ENCODE measurements at places on chromosomes 5 and 9. TPM values are rescaled to one million over a fixed set of nuclear protein-coding genes. Genes with fewer than 3 reads are reported as not detected.

CTXN3 gene
- total RNA-seq = not detected

MYOT gene
- total RNA-seq = not detected

GDA gene
- total RNA-seq = 14.6 TPM

DNA sequence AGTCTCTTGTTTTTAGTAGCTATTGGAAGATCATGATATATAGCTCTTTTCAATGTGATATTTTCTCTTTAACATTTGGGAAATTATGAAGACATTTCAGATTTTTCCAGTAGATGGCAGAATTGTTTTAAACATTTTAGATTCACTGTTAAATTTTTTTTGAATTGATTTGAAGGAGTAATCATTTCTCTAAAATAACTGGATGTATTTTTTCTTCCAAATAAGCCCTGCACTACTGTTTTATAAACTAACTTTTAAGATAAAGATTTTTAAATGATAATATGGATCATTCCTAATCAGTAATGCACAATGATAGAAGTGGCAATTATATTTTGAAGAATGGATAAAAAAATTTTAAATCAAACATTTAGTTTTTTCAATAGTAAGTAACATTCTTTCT lies 14.2 kb downstream of the NDUFAF2 start:
- DNase-seq = peak; percentile 49

DNA sequence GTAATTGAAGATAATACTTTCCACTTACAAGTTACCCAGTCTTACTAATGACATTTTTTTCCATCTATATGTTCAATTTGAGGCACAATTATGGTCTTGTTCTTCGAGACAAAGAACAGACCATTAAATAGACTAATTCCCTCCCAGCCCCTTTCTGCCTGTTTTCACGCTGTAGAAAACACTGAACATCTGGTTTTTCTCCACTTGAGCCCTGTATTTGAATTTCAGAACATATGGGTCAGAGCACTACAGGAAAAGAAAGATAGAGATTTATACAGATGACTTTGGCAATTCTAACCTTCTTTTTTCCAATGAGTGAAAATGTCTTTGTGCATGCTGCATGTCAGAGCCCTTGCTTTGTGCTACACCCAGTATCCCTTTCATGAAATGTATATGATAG lies 506.9 kb downstream of the LRRC70 start:
- no peak for DNase-seq

ASS1 gene
- total RNA-seq = 64.6 TPM

- DNase-seq = no peak
Observed at GRCh38 chr9:121672986-121673385, 21.6 kb downstream of the DAB2IP start.

- DNase-seq = no peak
Observed at GRCh38 chr5:142803428-142804125, 33.4 kb downstream of the ARHGAP26 start.

- DNase-seq = no peak
Observed at GRCh38 chr9:122386311-122386872, 15.6 kb downstream of the PTGS1 start.

- no peak for DNase-seq
Observed at GRCh38 chr5:60835554-60835953, 8.5 kb downstream of the ELOVL7 start.

GRCh38 chr9:96382175-96382574 lies 1.3 kb downstream of the SLC35D2 start:
- no peak for DNase-seq

DNA sequence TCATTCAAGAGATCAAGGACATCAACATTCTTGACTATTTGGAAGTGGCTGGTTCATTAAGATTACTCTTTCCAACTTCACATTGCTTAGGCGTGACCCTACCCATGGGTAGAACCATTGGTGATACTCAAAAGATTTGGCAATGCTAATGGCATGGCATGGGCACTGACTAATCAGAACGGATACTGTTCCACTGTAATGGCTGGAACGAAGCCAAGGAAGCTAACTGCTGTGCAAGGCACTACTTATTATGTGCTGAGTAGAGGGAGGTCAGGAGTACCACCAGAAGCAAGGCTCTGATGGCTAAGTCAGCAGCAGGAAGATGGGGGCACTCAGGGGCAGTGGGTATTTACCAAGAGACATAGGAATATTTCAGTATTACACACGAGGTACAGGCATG lies 31.9 kb downstream of the GNA14 start:
- peak; percentile 4 for DNase-seq

CAMSAP1 gene
- 39.8 TPM for total RNA-seq

GRCh38 chr9:38149647-38150046 lies 80.6 kb upstream of the SHB start:
- DNase-seq = no peak

DNA sequence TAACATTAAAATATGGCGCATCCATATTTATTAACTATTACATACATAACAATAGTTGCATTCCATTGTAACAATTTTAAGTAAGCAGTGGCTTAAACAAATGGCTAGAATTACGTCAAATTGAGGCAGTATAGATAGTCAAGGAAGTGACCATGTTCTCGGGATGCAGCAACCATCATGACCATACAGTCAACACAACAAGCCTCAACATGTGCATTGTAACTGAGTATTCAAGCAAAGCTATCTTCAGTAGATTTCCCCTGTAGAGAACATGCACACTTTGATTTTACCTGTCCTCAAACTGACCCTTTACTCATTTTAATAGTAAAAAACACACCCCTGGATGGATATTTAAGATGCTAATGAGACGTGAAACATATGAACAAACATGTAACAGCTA lies 356.4 kb downstream of the HINT1 start:
- no peak for DNase-seq

GRCh38 chr9:131334629-131335367 lies 45.3 kb downstream of the PLPP7 start:
- DNase-seq = no peak

DNA sequence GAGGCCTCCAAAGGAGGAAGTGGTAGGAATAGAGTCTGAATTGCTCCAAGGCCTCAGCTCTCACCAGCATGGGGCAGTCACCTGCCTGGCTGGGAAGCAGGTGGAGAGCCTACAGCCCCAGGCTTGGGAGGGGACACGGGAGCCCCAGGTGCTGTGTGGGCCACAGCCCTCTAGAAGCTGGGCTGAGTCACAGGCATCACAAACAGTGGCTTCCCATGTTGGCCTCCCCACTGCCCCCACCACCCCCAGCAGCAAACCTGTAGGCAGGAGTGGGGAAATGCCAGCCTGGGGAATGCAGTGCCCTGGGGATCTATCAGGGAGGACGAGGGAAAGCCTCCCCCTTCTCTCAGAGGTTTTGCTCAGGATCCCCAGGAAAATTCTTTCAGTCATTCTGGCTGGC lies 309.6 kb downstream of the SLIT3 start:
- no peak for DNase-seq

GRCh38 chr5:95697781-95698681 lies 15.2 kb upstream of the SPATA9 start:
- DNase-seq = peak; percentile 97

PPIC gene
- total RNA-seq = 78.0 TPM

MEIKIN gene
- total RNA-seq = not detected

GRCh38 chr5:14178671-14179211 lies 35.6 kb downstream of the TRIO start:
- DNase-seq = peak; percentile 76

DMGDH gene
- total RNA-seq = 4.5 TPM

DNA sequence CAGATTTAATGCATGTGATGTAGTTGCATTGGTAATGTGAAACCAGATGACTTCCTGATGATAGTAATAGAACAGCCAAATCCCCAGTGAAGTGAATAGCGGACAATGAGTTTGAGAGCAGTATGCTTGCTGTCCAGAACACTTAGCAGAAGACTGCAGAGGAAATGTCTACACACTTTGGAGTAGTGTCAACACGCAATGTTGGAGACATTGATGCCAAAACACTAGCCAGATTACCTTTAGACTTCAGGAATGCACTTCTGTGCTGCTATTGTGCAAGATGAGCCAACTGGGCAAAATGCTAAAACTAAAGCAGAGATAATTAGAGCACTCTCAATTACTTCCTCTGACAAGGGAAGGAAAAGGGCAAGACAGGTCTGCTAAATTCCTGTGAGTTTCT lies 176.7 kb downstream of the PRDM9 start:
- DNase-seq = no peak

GRCh38 chr9:125438506-125439433 lies 177.1 kb downstream of the GAPVD1 start:
- DNase-seq = no peak

GRCh38 chr9:27672718-27673117 lies 99.4 kb upstream of the C9orf72 start:
- no peak for DNase-seq
